Activated naive CD4-positive, alpha-beta T cell treated with anti-CD3 and anti-CD28 coated beads, Interleukin-2, amount 50 U/mL, for 72 hours (primary cell): ENCODE measurements at places on chromosomes 4 and X. TPM values are rescaled to one million over a fixed set of nuclear protein-coding genes. Genes with fewer than 3 reads are reported as not detected.

GRCh38 chr4:76799140-76799539 is 98.8 kb downstream of the SOWAHB start:
- DNase-seq = no peak

DNA sequence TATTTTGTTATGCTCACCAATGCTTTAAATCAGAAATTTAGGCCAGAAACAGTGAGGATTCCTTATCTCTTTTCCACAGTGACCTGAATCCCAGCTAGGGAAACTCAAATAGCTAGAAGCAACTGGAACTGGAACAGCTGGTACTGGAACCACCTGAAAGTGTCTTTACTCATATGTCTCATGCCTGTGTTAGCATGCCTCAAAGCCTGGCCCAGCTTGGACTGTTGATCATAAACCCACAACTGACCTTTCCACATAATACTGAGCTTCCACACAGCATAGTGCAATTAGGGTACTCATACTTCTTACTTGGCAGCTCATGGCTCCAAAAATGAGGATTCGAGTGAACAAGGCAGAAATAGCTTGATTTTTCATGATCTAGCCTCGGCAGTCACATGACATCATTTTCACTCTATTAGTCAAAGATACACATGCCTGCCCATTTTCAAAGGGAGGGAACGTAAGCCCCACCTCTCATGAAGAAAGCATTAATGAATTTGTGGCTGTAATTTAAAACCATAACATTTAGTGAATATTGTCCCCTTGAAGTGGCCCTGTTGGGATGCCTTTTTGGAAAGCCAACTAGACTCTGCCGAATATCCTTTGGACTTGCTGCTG is 80.8 kb upstream of the ACSL1 start:
- no peak for DNase-seq

The RPS6KA6 gene
- total RNA-seq = 0.16 TPM

GRCh38 chrX:37060999-37061398 is 52.8 kb downstream of the FAM47C start:
- DNase-seq = no peak

GRCh38 chrX:78643096-78643495 is 16.0 kb downstream of the RTL3 start:
- no peak for DNase-seq

The AFF2 gene
- total RNA-seq = 0.77 TPM

- DNase-seq = no peak
Observed at GRCh38 chr4:132824761-132825160, 324.3 kb upstream of the PCDH10 start.

The ERVMER34-1 gene
- total RNA-seq = 0.19 TPM

The ACE2 gene
- total RNA-seq = 0.20 TPM

The CT45A1 gene
- not detected for total RNA-seq

The HTRA3 gene
- not detected for total RNA-seq

GRCh38 chr4:111136438-111136837 is 513.6 kb upstream of the PITX2 start:
- no peak for DNase-seq

- no peak for DNase-seq
Observed at GRCh38 chrX:107978707-107979307, 3.4 kb downstream of the TEX13B start.

DNA sequence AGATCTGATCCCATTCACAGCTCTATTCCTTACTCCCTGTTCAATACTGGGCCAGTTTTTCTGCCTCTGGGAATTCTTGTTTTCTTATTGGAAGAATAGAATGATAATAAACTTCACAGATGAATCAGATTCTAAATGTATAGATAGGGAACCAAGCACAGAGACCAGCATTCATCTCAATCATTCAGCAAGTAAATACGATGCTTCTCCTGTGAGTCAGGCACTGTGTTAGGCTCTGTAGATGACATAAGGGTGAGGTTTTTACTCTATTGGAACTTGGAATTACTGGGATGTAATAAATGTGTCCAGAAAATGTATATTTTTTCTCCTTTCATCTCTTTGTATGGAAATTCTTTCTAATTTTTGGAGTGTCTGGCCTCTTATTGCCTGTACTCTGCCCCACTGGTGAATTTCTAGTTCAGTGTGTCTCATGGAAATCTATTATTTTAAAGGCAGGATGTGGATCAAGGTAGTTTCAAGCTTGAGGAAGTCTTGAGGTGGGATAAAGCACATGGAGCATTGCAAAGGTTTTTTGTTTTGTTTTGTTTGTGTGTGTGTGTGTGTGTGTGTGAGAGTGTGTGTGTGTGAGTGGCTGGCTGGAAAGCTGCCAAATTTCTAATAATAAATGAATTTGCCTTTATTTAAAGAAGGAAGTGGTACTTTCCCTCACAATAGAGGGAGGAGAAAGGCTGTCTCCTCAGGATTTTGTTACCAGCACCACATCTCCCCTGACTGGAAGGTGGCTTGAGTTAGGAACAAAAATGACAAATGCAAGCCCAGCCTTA is 117.9 kb upstream of the HS3ST1 start:
- no peak for DNase-seq

The AWAT2 gene
- 0.30 TPM for total RNA-seq

The TMPRSS11E gene
- not detected for total RNA-seq

The CYLC1 gene
- total RNA-seq = not detected

The SPANXN4 gene
- total RNA-seq = not detected

DNA sequence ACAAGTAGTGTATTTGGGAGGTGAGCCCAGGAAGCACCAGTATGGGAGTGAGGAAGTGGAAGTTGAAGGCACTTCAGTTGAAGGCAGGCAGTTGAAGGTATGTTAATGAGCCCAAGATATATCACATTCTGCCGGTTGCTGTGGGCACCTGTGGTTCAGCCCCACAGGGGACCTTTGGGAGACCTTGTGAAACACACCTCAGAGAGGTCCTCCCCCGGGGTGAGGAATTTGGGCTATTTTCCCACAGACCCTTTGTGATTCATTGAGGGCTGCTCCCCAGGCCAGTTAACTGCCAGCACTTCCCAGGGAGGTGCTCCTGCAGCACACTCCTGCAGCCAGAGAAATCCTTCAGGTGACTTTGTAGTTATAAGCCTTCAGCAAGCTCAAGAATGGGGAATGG is 45.9 kb downstream of the PTCHD1 start:
- DNase-seq = no peak

DNA sequence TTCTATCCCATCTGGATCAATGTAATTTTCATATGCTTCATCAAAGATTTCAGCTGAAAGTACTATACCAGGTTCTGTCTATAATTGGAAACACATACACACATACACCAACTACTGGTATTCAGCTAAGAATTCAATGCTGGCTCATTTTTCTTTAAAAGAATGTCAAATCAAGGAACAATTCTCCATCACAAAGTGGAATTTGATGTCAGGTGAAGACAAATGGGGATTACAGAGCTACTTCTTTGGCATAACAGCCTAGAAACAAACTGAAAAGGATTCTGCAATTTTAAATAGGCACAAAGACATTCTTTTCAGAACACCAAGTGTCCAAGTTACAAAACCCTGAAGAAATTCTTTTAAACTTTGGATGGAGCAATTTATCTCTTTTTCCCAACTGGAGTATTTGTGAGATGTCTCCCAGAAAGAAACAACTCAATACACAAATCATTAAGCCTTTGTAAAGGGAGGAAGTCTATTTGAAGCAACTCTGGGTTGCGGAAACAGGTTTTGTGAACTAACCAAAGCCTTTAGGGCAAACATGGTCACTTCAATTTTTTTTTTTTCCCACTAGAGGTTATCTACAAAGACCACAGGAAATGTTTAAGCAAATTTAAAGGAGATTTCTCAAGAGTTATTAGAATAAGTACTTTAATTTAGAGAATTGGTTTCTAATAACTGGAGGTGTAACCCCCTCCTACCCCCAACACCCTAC is 1.9 kb upstream of the FAM9C start:
- no peak for DNase-seq

DNA sequence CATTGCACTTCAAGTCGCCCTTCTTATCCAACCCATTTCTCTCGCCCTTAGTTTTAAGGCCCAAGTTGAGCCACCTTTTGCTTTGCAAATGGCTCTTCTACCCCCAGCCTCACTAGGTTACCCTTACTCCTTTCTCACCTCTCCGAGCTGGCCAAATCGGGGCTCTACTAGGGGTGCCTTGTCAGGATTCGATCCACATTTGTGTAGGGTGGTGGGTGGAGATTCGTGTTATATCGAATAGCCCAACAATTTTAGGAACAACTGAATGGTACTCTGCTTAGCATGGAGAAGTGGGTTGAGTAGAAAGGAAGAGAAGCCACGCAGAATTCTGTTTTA is 3.5 kb downstream of the SLIT2 start:
- DNase-seq = no peak
